Stimulated activated CD8-positive, alpha-beta memory T cell treated with anti-CD3 and anti-CD28 coated beads, Interleukin-12 subunit alpha, Interleukin-12 subunit beta, amount 100 ng/mL, for 1 hour (primary cell): ENCODE measurements at places on chromosomes 1 and 21.

DNA sequence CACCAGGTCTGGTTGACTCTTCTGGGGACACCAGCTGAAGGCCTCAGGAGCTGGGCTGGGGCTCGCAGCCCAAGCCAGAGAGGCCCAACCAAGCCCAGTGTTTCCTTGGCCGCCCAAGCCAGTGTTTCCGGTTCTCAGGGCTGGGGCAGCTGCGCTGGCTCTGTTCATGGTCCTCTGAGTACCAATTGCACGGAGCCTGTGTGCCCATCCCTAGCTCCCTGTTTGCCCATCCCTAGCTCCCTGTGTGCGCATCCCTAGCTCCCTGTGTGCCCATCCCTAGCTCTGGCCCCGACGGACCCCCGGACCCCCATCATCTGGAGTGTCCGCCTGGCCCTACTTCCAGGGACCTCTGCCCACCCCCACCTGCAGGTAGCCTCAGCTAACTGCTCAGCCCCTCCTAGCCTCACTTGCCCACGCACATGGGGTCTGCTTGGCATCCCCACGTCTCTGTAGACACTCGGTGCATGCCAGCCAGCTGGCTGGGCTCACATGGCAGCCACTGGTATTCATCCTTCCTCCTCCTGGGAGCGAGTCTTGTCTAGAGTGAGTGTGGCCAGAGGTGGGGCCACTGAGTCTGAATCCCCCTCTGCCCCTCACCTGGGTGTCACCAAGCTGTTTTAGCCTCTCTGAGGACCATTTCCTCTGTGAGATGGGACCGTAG lies 64.0 kb downstream of the WNT9A start:
- no peak for DNase-seq

DNA sequence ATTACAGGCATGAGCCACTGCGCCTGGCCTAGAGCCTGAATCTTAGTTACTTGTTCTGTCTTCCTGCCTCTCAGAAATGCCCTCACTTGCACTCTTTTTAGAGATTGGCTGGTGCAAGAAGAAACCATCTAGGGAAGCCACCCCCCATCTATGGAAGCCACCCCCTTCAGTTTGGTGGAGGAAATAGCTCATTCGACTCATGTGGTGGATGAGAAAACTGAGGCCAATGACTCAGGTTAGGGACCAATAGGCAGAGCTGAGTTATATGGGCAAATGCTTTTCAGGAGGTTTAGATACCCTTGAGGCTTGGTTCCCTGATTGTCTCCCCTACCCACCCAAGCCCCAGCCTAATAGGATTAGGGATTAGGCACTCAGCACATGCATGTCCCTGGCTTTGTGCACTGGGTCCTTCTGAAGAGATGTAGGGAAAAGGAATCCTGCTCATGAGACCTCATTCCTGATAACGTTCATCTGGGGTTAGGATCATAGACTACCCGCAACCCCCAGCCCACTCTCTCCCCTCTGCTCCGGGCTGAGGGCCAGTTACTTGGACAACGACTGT lies 77.1 kb downstream of the PAX7 start:
- no peak for DNase-seq

- no peak for DNase-seq
Measured at GRCh38 chr1:21278208-21278859, 11.9 kb downstream of the ECE1 start.

DNA sequence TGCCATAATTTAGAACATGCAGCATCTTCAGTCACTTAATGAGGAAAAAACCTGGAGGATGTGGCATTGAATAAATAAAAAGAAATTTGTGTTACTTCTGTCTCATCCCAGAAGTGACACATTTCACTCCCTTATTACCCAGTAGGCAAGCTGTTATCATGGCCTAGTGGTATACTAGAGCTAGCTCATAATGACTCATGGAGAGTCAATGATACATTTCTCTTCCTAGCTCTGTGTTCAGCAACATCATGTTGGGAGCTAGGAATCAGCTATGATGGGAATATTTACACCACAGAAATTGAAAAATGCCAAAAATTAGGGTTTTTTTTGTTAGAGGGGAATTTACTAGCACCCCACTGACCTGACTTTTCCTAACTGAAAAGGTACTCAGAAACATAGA lies 182.7 kb downstream of the HMCN1 start:
- no peak for DNase-seq

DNA sequence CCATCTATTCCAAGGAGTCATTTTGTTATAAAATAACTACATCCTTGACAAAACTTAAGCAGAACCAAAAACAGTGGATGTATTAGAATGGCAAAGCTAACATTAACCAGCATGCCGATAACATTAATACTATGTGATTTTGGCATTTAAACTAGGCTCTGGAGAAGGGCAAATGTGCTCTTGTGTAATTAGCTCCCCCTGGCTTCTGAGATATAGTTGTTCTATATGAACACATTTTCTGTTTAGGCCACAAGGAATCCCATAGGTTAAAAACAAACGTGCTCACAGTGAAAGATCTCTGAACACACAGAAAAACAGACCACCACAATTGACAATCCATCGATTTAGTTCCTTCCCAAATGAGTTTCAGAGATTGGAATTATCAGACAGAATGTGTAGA lies 57.4 kb upstream of the TARS2 start:
- no peak for DNase-seq

- DNase-seq = no peak
Measured at GRCh38 chr1:61956016-61956645, 213.9 kb downstream of the PATJ start.
